ENCODE measurements at places on chromosomes 6 and 20. TPM values are rescaled to one million over a fixed set of nuclear protein-coding genes. Genes with fewer than 3 reads are reported as not detected.

DNA sequence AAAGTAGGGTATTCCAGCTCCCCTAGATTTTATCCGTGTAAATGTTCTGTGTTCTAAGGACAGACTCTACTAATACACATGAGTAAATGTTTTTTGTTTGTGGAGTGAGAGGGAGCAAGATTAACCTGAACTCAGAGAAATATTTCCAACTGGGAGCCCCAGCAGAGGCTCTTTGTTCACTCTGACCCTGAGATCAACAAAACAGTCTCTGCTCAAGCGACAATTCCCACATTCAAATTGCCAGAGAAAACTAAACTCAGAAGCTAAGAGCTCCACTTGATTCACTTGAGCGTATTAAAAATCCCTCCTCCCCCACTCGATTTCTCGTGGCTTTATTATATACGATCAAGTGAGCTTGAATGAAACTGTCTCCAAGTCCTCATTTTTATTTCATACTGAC is 413.9 kb upstream of the JARID2 start:
- DNase-seq: no peak

GRCh38 chr6:37176268-37177076 is 6.5 kb downstream of the PIM1 start:
- DNase-seq: no peak

- no peak for DNase-seq
These were observed 183.4 kb downstream of the ADGRG6 start for GRCh38 chr6:142485256-142485655.

DNA sequence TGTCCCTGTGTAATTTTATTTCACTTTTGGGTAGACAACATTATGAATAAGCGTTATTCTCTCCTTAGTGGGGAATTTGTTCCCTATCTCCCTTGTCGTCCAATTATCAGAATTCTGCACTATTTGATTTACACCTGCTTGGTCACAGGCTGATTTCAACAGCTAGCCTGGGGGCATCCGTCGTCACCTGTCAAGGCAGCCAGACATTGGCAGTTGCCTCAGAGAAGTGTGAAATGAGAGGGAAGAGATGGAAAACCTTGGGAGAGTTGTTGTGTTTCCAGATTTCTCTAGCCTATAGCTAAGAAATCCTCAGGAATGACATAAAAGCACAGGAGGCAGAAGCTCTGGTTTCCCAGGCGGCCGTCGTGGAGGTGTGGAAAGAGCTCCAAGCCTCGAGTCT is 891 bp upstream of the GHRH start:
- no peak for DNase-seq

The DYNLRB1 gene
- 186 TPM for total RNA-seq

The PEX3 gene
- total RNA-seq: 26.7 TPM

All from HT1080 (cell line).